ENCODE measurements at places on chromosomes 6 and 20.

DNA sequence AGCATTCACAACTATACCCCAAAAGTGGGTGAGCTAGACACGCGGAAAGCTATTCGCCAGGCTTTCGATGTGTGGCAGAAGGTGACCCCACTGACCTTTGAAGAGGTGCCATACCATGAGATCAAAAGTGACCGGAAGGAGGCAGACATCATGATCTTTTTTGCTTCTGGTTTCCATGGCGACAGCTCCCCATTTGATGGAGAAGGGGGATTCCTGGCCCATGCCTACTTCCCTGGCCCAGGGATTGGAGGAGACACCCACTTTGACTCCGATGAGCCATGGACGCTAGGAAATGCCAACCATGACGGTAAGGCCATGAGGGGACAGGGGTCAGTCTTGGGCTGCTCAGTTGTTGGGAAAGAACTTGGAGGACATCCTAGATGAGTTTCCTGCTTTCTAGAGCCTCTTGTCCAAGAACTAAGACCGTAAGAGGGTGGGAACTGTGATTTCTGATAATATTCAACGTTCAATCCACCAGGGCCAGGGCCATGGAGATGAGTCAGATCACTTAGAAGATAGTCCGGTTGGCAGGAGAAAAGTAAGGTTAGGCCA is 23.4 kb downstream of the MMP24OS start:
- DNase-seq = no peak

- DNase-seq = no peak
Measured at GRCh38 chr6:137678451-137678850, 184.3 kb upstream of the OLIG3 start.

- peak; percentile 55 for DNase-seq
Measured at GRCh38 chr6:16183187-16183664, 54.3 kb downstream of the MYLIP start.

- DNase-seq = no peak
Measured at GRCh38 chr6:169776379-169776778, 25.0 kb downstream of the ERMARD start.

DNA sequence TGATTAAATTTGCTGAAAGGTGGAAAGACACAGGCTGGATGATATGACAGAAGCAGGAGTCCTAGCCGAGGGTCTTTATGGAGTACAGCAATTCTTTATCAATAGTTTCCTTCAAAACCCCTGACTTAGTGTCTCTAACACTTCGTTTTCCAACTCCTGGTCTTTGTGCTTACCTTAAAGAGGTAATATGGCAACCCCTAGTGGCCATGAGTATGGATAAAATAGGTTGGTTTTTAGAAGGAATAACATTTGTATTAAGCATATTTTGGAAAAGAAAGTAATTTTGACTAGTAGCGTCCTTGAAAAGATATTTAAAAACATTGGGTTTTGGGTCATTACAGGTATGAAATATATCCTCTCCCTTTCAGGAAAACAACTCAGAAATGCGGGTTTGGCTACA is 51.9 kb downstream of the VGLL2 start:
- peak; percentile 20 for DNase-seq

- DNase-seq = peak; percentile 47
Measured at GRCh38 chr6:85390775-85391174, 59.1 kb upstream of the NT5E start.

DNA sequence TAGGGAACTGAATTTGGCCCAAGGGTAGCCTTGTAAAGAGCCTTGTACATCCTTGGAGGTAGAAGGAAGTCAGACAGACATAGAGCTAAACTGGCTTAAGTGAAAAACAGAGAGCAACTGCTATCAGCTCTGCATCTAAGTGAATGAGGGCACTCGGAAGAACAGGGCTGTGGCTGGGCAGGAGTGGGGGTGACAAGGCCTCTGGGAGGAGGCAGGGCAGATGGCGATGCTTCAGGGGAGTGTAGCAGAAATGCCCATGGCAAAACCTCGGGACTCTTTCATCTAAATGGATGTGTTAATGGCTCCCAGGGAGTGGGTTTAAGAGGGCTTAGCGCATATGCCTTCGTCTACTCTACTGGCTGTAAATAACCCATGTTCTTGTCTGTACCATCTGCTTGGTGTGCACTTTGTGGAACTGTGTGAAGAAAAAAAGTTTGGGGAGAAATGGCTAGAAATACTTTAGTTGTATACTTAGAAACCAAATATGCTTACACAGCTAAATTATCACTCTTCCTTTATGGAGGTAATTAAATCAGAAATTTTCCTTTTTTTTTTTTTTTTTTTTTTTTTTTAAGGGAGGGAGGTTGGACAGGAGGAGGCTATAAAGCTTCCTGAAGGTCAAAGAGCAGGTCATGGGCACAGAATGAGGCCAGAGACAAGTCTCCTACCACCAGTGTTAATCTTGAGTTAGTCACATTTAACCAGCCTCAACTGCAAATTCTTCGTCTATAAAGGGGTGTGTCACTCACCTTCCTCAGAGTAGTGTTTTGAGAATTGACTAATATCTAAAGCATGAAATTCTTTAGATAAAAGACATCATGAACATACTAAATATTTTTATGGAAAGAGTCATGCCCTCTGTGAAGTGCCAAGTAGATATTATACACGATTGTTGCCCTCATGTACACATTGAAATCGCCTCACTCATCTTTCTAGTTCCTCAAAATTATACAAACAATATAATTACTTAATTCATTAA is 60.9 kb downstream of the FYN start:
- peak; percentile 76 for DNase-seq

DNA sequence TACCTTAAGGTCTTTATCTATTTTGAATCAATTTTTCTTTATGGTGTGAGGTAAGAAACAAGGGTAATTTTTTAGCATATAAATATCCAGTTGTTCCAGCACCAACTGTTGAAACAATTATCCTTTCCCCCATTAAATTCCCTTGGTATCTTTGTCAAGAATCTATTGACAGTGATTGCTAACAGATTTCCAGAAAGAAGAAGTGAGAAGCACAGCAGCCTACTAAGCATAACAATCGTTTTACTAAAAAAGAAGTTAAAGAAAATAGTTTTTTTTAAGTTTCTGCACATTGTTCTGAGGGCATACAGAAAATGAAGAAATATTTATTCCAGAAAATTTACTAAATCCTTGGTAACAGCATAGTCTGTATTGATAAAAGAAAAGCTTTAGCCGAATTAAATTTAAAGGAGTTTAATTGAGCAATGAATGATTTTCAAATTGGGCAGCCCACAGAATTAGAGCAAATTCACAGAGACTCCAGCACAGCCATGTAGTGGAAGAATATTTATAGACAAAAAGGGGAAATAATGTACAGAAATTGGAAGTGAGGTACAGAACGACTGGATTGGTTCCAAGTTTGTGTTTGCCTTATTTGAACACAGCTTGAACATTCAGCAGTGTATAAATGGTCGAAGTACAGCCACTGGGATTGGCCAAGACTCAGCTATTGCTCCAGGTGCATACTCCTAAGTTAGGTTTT is 97.9 kb upstream of the UST start:
- no peak for DNase-seq

DNA sequence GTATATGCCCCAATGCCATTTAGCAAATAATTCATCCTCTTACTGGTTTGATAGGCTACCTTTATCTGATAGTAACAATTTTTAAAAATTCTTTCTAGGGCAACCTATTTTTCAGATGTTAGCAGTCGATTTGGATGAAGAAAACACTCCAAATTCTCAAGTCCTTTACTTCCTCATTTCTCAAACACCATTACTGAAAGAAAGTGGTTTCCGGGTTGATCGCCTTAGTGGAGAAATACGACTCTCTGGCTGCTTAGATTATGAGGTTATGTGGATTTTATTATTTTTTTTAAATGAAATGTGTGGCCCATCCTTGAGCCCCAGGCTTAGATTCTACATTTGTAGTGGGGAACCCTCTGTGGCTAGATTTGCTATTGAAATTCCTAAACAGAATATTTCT is 26.3 kb downstream of the CDH26 start:
- DNase-seq = no peak

GRCh38 chr20:40238511-40238910 is 450.5 kb downstream of the MAFB start:
- DNase-seq = no peak

DNA sequence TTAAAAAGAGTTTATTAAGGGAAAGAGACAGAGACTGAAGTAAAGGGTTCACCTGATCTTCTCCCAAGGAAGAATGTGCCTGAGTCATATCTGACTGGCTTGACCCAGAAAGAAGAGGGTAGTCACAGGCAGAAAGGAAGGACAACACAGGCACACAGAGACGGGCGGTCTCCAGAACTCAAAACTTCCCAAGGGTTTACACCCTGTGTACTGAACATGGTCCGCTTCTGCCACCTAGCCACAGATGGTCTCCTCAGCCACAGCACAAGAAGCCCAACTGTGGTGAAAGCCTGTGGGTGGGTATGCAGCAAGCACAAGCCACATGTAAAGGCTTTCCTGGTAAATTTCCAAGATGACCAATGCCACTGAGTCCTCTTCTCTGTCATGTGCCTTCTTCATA is 17.2 kb downstream of the UNC5CL start:
- peak; percentile 63 for DNase-seq

DNA sequence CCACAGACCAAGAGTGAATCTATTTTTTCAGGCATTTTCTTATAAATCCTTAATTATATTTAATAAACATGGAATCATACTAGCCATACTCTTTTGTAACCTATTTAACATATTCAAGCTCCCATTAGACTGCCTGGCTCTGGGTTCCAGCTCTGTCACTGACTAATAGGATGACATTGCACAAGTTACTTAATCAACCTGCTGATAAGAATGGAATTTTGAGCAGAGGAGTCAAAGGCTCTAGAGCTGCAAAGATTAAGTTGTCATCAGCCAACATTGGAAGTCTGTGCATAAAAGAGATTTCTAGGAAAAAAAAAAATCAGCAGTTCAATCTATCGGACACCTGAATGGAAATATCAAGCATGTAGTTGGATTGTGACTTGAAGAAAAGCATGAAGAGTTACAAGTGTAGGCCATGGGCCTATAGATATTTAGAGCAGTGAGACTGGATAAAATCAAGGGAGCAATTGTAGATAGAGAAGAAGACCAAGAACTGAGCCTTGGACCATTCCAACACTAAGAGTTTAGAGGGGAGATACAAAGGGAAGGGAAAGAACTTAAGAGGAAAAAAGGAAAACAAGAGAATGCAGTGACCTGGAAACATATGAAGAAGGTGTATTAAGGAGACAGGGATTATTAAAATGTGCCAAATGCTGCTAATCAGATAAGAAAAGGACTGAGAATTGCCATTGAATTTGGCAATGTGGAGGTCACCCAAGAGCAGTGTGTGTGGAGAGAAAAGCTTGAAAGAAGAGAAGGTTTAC is 11.0 kb upstream of the HINT3 start:
- DNase-seq = peak; percentile 74

- no peak for DNase-seq
Measured at GRCh38 chr6:13421425-13422059, 65.9 kb downstream of the GFOD1 start.

DNA sequence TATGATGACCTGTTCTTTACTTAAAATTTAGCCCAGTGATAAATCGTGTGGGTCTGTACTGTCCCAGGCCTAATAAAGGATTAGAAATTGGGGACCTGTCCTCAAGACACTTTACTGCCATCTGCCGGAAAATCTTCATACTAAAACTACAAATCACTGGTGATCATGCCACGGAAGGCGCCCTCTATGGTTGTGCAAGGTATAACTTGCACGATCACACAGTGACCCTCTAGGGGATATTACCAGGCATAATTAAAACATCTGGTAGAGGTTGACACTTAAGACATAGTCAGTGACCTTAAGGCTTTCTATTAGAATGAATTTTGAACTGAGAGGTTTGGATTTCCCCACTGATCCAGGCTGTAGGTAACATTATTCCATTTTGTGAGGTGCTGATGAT is 172.6 kb downstream of the BMP2 start:
- no peak for DNase-seq

GRCh38 chr6:92339936-92340640 is 1079.3 kb downstream of the EPHA7 start:
- no peak for DNase-seq

- DNase-seq = no peak
Measured at GRCh38 chr6:23688650-23689049, 437.4 kb upstream of the NRSN1 start.

DNA sequence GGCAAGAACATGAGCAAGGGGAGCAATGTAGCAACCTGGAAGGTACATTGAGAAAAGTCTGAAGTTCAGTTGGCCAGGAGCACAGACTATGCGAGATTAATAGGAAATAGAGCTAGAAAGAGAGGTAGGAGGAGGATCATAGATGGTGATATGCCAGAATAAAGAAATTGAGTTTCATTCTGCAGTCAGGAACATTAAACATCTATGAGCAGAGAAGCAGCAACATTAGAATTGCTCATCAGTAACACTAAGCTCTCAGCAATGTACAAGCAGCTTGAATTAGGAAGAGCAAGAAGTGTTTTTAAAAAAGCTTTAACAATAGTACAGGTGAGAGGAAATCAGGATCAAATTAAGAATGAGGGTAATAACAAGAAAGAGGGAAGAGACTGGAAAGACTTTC is 467.9 kb downstream of the PHF3 start:
- DNase-seq = no peak

GRCh38 chr20:46545077-46545826 is 5.2 kb downstream of the OCSTAMP start:
- no peak for DNase-seq

DNA sequence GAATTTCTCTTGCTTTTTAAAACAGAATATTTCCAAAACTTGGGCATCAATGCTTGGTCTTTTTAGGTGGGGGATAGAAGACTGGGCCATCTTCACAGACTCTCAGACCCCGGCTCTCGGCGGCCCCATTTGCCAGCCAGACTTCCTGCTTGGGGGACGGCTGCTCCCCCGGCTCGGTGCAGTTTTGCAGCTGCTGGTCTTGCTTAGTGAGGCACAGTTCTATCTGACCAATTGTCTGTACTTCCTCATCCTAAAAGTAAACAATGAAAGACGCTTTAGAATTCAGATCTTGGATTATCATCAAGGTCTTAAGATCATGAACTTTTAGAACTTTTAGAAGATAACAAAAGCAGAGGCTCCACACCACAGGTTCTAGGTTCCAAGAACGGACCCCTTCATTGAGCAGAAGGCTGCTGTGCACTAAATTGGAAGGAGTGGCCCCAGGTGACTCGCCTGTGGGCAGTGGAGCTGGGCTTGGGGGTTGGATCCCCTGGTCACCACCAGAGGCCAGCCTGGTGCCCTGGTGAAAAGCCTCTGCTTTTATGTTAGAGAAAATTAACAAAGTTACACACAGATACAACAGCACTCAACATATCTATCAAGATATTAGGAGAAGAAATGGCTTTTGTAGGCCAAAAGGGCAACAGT is 26.7 kb downstream of the RNASET2 start:
- no peak for DNase-seq
